ENCODE measurements at places on chromosomes 7 and 10.

- no peak for DNase-seq
Observed at GRCh38 chr7:142248166-142249160, 9.4 kb downstream of the PRSS58 start.

GRCh38 chr7:145216866-145217265 is 381.0 kb upstream of the TPK1 start:
- peak; percentile 13 for DNase-seq

DNA sequence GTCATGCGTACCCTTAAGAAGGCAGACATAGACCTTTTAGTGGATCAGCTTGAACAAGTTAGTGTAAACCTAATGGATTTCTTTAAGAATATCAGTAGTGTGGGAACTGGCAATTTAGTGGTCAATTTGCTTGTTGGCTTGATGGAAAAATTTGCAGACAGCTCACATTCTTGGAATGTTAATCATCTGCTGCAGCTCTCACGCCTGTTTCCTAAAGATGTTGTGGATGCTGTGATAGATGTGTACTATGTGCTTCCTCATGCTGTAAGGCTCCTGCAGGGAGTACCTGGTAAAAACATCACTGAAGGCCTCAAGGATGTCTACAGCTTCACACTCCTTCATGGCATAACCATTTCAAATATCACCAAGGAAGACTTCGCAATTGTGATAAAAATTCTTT is 103.4 kb downstream of the ABCA13 start:
- peak; percentile 69 for DNase-seq

GRCh38 chr7:114923403-114923713 is 1.5 kb downstream of the MDFIC start:
- DNase-seq: no peak

DNA sequence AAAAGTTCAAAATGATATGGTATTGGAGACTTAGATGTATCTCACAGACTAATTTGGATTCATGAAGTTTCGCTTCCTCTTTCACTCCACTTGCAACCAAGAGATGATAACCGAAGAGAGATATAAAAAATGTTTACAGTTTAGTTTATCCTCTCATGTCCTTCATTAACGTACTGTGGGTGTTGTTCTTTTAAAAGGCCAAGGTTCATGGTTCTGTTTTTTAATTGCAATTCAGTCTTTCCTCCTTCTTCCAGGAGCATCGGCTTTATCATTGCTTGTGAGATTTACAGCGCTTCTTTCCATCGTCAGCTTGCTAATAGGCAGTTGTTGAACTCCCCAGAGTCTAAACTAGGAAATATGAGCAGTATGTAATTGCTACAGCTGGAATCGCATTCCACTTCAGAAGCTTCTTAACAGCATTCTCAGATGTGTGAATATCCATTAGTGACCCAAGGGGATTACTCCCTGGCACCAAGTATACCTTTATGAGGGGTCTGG is 75.9 kb upstream of the HGF start:
- DNase-seq: no peak

- DNase-seq: no peak
Observed at GRCh38 chr10:78849731-78850130, 219.0 kb upstream of the ZMIZ1 start.

DNA sequence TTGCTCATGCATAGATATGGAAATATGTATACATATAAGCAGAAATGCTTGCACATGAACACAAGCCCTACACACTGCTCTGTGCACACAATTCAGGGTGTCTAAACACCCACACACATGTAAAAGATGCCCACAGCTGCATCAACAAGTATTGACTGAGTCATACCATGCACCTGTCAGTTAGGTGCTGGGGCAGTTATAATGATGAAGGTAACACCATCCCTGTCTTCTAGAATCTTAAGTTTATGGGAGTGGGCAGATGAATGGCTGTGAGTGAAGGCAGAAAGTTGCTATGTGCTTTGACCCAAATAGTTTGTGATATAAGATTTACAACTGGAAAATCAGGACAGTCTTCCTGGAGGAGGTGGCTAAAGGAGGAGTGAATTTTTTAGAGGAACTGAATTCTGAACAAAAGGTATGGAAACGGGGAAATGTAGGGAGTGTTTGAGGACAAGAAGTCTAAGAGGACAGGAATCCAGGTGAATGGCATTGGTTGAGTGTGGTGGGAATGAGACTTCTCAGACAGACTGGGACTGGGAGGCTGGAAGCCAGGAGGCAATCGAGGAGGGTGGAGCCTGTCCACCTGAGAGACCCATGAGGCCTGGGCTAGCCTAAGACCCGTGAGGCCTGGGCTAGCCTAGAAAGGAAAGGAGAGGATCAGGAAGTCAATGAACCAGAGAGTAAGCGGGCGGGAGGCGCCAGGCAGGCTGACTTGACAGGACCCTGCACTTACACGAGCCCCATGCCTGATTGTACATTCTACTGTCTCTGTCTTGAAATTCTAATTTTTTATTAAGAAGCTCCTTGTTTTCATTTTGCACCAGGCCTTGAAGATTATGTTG is 20.7 kb downstream of the POLL start:
- DNase-seq: no peak

DNA sequence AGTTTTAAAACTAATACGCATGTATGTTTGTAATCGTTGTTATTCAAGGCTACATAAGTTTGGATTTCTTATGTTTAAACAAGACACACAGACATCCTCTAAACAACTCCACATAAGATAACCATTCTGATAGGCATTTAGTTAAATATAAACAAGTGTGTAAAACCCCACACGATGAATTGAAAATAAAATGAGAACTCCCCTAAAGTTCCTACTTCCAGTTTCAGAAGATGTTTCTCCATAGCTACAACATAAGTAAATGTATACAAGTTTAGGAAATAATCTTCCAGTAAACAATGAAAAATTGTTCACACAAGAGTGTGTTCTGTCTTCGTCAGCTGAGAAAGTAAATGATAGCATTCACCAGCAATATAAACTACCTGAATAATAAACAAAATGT is 246.8 kb downstream of the RNLS start:
- DNase-seq: no peak

DNA sequence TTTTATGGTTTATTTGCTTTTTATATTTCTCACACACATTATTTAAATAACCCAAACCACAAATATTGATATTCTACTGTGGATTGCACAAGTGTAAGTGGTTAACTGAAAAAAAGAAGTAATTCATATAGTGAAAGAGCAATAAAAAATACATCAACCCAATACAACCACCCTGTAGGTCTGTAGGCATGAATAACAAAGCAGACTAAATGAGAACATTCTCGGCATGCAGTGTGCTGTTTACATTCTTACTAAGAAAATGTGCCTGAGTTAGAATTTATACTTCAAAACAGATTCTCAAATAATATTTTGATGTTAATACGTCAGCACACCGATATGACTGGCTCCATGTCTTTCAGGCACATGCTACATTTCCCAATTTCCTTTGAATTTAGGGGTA is 660.8 kb downstream of the MAGI2 start:
- no peak for DNase-seq

GRCh38 chr7:26127411-26127810 is 24.6 kb upstream of the NFE2L3 start:
- DNase-seq: no peak

- DNase-seq: peak; percentile 14
Observed at GRCh38 chr10:132836832-132837540, 51.0 kb upstream of the NKX6-2 start.

DNA sequence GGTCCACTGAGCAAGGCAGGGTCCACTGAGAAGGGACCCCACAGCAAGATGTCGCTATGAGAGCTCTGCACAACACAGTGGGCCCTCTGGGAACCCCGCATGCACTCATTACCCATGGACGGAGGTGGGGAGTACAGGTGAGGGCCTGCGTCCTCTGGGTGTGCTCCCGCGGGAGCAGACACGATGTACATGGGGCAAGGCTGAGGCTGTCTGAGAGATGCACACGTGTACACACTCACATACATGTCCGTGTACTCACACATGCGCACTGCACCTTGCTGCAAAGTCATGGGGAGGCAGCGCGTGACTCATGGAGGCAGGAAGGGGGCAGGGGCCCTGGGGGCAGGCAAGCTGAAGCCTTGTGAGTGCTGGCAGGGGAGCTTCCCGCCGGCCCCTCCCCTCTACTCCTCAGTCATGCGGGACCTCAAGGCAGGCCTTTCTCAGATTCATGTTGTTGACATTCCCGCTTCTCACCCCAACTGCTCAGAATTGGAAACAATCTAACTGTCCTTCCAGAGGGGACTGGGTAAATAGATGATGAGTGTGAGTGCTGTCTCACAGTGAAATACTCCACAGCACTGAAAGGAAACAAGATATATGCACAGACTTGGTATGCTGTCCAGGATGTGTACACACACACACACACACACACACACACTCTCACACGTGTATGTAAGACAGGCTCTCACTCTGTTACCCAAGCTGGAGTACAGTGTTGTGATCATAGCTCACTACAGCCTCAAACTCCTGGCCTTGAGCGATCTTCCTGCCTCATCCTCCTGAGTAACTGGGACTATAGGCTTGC is 40.0 kb downstream of the GOLGA7B start:
- DNase-seq: peak; percentile 66

DNA sequence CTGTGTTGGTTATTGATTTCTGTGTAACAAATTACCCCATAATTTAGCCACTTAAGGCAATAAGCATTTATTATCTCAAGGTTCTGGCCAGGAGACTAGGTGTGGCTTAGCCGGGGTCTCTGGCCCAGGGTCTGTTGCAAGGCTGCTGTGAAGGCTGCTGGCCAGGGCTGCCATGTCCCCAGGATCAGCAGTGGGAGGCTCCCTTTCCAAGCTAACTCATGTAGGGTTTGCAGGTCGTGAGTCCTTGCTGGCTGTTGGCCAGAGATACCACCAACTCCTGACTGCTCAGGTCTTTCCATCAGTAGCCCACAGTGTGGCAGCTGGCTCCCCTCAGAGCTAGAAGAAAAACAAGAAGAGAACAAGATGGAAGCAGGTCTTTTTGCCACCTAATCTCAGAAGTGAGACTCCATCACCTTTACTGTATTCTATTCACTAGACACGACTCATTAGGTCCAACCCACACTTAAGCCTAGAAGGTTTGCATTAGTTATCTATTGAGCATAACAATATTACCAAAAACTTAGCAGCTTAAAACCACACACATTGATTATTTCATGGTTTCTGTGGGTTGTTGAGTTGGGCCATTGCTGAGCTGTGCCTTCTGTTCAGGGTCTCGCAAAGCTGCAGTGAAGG is 185.6 kb downstream of the PFKFB3 start:
- no peak for DNase-seq

- DNase-seq: no peak
Observed at GRCh38 chr7:48118041-48118440, 29.0 kb downstream of the UPP1 start.

DNA sequence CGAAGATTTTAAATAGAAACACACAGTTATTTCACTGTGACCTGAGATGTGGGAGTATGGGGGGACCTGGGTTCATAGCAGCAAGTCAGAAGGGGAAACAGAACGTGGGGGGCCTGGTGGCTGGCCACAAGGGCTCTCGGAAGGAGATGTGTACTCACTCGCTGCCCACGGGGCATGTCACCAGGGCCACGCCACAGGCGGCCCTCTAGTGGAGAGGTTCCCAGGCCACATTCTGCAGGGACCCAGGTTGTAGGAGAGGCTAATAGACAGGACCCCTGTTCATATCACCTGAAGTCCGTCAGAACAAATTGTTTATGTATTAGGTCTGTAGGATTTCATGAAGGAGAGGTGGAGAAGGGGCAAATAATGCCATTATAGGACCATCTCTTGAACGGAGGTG is 25.1 kb upstream of the SVOPL start:
- DNase-seq: no peak

DNA sequence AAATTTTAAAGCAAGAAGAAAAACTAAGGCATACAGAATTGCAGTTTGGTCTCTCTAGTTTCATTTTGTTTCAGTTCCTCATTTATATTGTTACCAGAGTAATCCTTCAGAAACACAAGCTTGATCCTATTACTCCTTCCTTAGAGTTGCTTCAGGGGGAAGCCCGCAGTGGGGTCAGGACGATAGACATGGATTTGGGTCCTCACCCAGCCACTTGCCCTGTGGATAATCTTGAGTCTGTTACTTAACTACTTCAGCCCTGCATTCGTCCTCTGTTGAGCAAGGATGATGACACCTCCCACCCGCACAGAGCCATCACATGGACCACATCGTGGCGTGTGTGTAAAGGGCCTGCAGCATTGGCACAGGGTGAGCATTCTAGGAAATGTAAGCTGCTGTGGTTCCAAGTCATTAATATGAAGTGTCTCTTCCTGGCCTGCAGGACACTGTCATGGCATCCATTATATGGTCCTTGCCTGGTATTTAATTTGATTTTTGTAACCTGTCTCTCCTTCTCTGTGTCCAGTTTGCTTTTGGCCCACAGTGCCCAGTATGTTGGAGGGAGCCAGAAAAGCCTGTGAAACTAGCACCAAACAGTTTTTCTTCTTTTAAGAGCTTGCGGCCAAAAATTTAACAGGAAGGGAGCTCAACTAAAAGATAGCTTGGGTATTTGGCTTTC is 111.2 kb downstream of the EEPD1 start:
- no peak for DNase-seq

GRCh38 chr10:60675236-60675635 is 103.0 kb upstream of the CDK1 start:
- DNase-seq: no peak

GRCh38 chr10:48511875-48512231 is 93.0 kb downstream of the ARHGAP22 start:
- no peak for DNase-seq

DNA sequence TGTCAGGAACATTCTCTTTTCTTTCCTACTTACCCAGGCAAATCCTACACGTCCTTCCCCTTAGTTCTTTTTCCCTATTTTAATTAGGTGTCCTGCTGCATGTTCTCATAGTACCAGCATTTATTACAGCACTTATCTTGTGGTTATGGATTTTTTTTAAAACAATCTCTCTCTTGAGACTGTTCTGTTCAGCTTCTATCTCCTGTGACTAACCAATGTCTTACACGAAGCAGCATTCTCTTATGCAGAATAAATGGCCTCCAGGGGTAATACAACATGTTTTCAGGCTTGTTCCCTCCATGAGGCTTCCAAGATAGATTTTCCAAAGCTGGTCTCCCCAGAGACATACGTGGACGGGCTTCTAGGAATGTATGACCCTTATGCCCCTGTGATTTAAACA is 1096.1 kb upstream of the CELF2 start:
- no peak for DNase-seq

- no peak for DNase-seq
Observed at GRCh38 chr10:19469521-19469920, 346.7 kb upstream of the PLXDC2 start.

- DNase-seq: peak; percentile 65
Observed at GRCh38 chr7:2477447-2478398, 1.5 kb upstream of the GRIFIN start.

GRCh38 chr10:76618171-76618570 is 1019.4 kb downstream of the KCNMA1 start:
- no peak for DNase-seq

- DNase-seq: no peak
Observed at GRCh38 chr7:154424350-154424749, 372.2 kb downstream of the DPP6 start.

DNA sequence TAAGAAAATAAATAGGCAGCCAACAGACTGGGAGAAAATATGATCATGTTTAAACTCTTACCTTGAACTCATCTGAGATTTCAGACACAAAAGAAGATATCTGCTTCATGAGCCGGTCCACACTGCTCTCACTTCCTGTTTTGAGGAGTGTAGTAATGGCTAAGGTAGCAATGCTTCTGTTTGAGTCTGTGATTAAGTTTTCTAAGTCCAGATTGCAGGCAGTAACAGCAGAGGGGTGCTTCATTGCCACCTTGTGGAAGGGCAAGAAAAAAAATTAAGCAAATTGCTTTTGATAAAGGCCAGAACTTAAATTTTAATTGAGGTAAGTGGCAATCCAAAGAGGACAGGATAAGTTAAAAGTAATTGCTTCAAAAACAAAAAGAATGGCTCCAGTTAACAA is 69.1 kb downstream of the MEST start:
- DNase-seq: peak; percentile 34

Measured in M059J (cell line).